Liver (tissue), 10 donors: ENCODE measurements at places on chromosomes 4 and X. TPM values are rescaled to one million over a fixed set of nuclear protein-coding genes. Genes with fewer than 3 reads are reported as not detected.

SSX2 gene
- total RNA-seq, result not detected

PLS3 gene
- 119 TPM for total RNA-seq

SYTL5 gene
- total RNA-seq, result 2.8 TPM

TMPRSS11A gene
- total RNA-seq, result not detected

TLR3 gene
- total RNA-seq, result 1.3 TPM

GLRA3 gene
- not detected for total RNA-seq
